ENCODE measurements at places on chromosomes 6 and 20. TPM values are rescaled to one million over a fixed set of nuclear protein-coding genes. Genes with fewer than 3 reads are reported as not detected.

The SNAI1 gene
- 14.5 TPM for total RNA-seq

The GPSM3 gene
- total RNA-seq, result 22.8 TPM

The ZNF334 gene
- 1.6 TPM for total RNA-seq

The NEU1 gene
- total RNA-seq, result 62.8 TPM

GRCh38 chr6:169977434-169978265 is 226.2 kb downstream of the ERMARD start:
- DNase-seq, result no peak

GRCh38 chr20:7994809-7995208 is 24.8 kb downstream of the TMX4 start:
- no peak for DNase-seq

The TMEM244 gene
- total RNA-seq, result not detected

DNA sequence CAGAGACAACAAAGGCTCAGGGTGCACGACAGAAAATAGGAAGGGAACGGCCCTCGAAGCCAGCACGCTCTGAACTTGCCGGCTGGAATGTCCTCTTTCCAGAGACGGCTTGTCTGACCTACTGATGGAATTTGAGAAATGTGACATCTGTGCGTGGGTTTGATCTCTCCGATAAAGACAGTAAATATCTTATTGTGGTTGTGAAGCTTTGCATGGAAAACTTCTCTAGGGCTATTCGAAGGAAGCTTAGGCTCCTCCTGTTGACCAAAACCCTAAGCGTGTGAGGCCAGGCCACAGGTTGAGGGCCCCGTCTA is 247.3 kb downstream of the ZNF217 start:
- DNase-seq, result no peak

The CLPSL2 gene
- total RNA-seq, result not detected

The MANEA gene
- 17.7 TPM for total RNA-seq

Data from endothelial cell of umbilical vein (primary cell).